Type B pancreatic cell (in vitro differentiated cells): ENCODE measurements at places on chromosomes 7 and 10. TPM values are rescaled to one million over a fixed set of nuclear protein-coding genes. Genes with fewer than 3 reads are reported as not detected.

DNA sequence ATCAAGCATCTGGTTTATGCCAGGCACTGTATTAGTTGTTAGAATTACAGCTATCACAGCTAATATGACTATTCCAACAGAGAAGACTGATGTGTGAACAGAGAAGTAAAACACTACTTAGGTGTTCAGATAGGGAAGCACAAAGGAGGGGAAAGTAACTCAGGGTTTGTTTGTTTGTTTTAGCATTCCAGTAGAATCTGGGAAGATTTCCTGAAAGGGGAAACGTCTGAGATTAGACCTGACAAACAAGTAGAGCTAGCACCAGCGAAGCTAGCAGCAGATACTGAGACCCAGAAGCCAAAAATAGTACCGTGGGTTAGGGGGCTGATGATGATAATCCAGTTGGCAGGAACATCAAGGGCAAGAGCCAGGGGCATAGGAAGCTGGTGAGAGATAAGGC, 28.8 kb upstream of the KLHL7 start:
- no peaks in the 10 kb centered on the region for H3K36me3 ChIP-seq
- H3K4me3 ChIP-seq, result no peak overlapping the region
- H3K4me1 ChIP-seq, result peaks cover 26% of the 10 kb centered on the region
- H3K27ac ChIP-seq, result no peak overlapping the region
- H3K27me3 ChIP-seq, result peaks cover 4% of the 10 kb centered on the region

DNA sequence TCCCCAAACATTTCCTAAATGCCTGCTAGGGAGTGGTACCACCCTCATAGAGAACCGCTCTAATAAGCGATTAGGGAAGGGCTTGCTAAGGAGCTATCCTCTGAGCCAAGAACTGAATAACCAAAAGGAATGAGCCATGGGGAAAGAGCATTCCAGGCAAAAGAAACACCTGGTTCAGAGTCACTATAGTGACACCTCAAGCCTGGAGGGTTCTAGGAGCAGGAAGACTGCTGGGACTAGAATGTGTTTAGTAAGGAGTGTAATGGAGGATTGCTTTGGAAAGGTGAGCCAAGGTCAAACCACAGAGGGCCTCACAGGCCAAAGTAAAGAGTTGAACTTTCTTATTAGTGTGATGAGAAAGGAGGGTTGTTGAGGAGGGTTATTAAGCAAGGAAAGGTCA, 38.7 kb upstream of the NRBF2 start:
- H3K4me1 ChIP-seq, result peaks cover 5% of the 10 kb centered on the region
- no peaks in the 10 kb centered on the region for H3K36me3 ChIP-seq
- H3K4me3 ChIP-seq, result no peak overlapping the region
- H3K27ac ChIP-seq, result no peak overlapping the region

DNA sequence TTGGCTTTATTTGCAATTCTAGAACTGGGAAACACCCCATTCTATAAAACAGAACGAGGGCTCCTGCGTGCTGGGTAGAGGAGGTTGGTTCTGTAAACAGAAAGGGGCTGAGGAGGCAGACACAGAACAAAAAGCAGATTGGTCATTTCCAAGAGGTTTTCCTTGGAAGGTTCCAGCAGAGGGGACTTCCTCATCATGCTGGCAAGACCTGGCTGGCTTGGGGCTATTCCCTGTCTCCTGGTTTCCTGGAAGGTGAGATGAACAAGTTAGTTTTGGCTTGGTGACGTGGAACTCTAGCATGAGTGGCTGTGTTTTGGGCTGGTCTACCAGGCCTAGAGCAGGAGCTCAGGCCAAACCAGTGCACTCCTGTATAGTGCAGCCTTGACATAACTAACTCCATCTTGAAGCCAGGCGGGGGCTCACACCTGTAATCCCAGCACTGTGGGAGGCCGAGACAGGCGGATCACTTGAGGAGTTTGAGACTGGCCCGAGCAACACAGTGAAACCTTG, 26.1 kb upstream of the DNAJB6 start:
- H3K4me3 ChIP-seq, result no peak overlapping the region
- peaks cover 3% of the 10 kb centered on the region for H3K4me1 ChIP-seq
- H3K27me3 ChIP-seq, result peaks cover 2% of the 10 kb centered on the region
- H3K36me3 ChIP-seq, result no peaks in the 10 kb centered on the region
- H3K27ac ChIP-seq, result no peak overlapping the region

- H3K27me3 ChIP-seq, result peaks cover 10% of the 10 kb centered on the region
- H3K4me3 ChIP-seq, result peak overlapping the region; percentile 92
- peak overlapping the region; percentile 80 for H3K27ac ChIP-seq
- H3K36me3 ChIP-seq, result no peaks in the 10 kb centered on the region
- H3K4me1 ChIP-seq, result peaks cover 63% of the 10 kb centered on the region
These were observed 1.9 kb downstream of the CTTNBP2 start for GRCh38 chr7:117871401-117871777.

DNA sequence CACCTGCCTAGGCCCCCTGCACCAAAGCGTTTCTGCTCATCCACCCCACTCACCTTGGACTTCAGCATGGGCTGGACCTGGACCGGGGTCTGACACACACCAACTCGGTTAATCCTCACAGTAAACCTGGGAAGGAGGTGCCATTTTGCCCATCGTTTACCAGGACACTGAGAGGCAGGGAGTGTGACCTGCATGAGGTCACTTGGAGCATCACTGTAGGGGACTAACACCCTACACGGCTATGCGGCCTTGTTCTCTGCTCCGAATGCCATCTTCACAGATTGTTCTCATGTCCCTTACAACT, 33.0 kb downstream of the ANKRD16 start:
- H3K4me1 ChIP-seq, result no peaks in the 10 kb centered on the region
- H3K27me3 ChIP-seq, result no peaks in the 10 kb centered on the region
- no peak overlapping the region for H3K4me3 ChIP-seq
- peaks cover 4% of the 10 kb centered on the region for H3K36me3 ChIP-seq

- H3K27me3 ChIP-seq, result no peaks in the 10 kb centered on the region
- H3K4me3 ChIP-seq, result no peak overlapping the region
- no peak for DNase-seq
These were observed 7.8 kb downstream of the DNAJC2 start for GRCh38 chr7:103336761-103337160.

- DNase-seq, result no peak
- H3K27ac ChIP-seq, result no peak overlapping the region
- no peaks in the 10 kb centered on the region for H3K27me3 ChIP-seq
- H3K4me1 ChIP-seq, result peaks cover 34% of the 10 kb centered on the region
- H3K36me3 ChIP-seq, result peaks cover 20% of the 10 kb centered on the region
These were observed 7.5 kb downstream of the SAR1A start for GRCh38 chr10:70162892-70163201.

The ZNF25 gene
- total RNA-seq, result 2.0 and 6.9 TPM in 2 replicates

The TFR2 gene
- 1.8 and 2.5 TPM in 2 replicates for total RNA-seq

The GBX1 gene
- total RNA-seq, result 0.26 and 0.41 TPM in 2 replicates
